ENCODE measurements at places on chromosomes 6 and 20.
A peak's percentile ranks its signal among the peaks of the same experiment; 100 is the strongest.

DNA sequence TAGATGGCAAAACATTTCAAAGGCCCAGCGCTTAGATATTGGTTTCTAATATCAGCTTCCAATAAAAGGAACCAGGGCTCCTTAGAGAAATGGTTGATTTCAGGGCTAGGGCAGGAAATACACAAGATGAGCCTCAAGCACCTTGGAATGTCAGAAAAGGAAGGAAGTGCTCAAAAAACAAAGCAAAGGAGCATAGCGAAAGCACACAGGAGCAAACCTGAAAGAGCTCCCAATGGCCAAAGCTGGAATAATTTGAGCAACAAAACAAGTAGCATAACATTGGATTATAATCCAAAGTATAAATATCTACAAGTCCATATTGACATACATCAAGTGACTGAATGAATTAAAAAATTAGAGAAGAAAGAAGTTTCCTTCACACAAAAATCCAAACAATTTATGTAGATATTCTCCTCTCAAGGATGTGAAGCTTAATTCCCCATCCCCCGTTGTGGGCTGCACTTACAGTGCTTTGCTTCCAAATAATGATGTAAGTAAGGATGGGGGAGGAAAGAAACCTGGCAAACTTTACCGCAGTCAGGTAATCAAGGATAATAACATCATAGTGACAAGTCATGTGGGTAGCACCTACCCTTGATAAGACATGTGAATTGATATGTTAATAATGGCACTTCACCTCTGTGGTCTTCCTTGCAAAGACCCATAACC lies 132.9 kb upstream of the DST start:
- no peak for DNase-seq

DNA sequence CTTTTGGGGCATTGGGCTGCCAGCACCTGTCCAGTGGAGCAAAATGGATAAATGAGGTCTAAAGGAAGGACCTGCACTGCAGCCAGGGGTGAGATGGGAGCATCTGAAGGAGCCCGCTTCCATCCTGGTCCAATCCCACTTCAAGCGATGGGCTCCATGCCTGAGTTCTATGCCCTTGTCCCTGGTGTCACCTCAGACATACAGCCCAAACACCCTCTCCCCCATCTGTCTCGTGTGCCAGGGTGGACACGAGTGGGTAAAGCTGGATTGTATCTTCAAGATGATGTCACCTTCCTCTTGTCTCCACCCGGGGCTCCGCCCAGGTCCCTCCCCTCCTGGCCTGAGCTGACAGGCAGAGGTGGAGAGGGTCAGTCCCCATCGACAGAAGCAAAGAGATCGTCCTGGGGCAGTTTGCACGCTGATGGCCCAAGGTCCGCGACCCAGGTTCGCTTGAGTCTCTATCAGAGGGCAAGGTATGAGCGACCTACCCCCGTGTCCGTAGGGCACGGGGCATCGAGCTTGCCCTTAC lies 544 bp downstream of the SMIM29 start:
- DNase-seq: peak; percentile 34

GRCh38 chr6:43284991-43285781 lies 12.9 kb upstream of the SLC22A7 start:
- DNase-seq: no peak

- no peak for DNase-seq
Observed at GRCh38 chr20:19887556-19888268, 129.4 kb upstream of the NAA20 start.

DNA sequence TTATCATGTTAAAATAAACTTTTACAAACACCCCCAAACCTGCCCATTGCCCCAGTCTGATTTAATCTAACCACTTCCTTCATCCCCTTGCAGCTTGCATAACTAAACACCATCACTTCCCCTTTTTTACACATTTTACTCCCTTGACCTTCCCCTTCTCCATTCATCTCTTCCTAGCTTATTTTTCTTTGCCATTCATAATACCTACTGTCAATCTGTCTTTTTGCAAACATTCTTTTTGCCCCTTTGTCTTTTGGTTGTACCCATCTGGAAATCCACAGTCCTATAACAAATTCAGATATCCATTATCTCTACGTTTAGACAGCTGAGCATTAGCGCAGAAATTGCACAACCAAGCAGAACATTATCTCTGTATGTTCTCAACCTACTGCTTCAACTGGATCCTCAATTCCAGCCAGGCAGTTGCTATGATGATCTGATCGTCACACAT lies 51.2 kb downstream of the C6orf52 start:
- DNase-seq: no peak

GRCh38 chr20:982754-983153 lies 19.4 kb downstream of the RSPO4 start:
- no peak for DNase-seq

- DNase-seq: no peak
Observed at GRCh38 chr6:110461376-110461775, 15.0 kb downstream of the SLC22A16 start.

- no peak for DNase-seq
Observed at GRCh38 chr6:158009114-158009891, 27.6 kb downstream of the SYNJ2 start.

DNA sequence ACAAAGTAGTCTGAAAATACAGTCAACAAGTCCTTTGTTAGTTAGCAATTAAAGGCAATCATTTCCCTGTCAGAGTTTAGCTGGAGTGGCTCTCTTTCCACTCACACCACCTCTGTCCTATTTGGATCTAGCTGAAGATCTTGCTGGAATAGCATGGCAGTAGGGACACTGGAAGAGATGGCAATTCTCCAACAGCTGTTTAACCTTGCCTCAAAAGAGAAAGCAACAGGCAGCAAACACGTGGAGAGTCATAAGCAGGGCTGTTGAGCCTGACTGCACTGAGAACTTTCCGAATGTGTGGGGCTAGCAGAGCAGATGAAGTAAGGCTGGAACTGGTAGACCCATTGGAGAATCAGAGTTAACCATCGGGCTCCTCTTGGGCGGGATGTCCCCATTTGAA lies 38.0 kb upstream of the PRSS35 start:
- no peak for DNase-seq

GRCh38 chr20:10707068-10707467 lies 33.3 kb upstream of the JAG1 start:
- no peak for DNase-seq

DNA sequence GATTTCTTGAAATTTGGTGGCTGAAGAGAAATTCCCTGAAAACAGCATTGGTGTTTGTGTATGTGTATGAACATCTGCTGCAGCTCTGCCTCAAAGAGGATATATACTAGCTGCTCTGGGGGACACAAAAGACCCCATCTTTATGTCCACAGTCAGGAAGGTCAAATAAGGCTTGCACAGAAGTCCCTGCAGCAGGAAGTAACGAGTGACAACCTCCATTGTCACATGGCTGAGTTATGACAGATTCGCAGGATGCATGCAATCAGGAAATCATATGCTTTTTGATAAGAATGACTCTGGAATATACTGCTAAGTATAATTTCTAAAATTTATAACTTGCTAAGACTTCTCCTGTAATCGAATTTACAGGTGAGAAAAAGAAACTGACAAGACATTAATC lies 225.9 kb upstream of the CST7 start:
- no peak for DNase-seq

DNA sequence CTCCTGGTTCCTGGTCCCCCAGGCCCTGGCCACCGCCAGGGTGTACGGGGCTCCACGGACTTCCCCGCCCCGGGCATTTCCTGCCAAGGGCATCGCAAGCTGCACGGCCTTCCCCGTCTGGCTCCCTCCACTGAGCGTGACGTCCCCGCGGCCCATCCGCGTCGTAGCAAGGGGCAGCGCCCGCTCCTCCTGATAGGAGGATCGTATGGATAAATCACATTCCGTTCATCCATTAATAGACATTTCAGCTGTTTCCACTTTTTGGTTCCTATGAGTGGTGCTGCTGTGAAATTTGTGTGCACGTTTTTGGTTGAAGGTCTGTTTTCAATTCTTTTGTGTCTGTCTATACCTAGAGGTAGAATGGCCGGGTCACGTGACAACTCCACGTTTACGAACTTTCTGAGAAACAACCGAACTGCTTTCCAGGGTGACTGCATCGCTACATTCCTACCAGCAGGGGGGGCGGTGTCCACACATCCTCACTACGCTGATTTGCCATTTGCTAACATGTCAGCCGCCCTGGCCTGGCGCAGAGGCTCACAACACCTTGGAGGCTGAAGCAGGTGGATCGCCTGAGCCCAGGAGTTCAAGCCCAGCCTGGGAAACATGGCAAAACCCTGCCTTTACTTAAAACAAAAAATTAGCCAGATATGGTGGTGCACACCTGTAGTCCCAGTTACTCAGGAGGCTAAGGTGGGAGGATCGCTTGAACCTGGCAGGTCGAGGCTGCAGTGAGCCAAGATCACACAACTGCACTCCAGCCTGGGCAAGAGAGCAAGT lies 37.7 kb downstream of the KCNQ2 start:
- peak; percentile 62 for DNase-seq

- DNase-seq: no peak
Observed at GRCh38 chr6:90106449-90106848, 190.2 kb downstream of the BACH2 start.

GRCh38 chr20:40462566-40462965 lies 226.5 kb downstream of the MAFB start:
- DNase-seq: no peak

- DNase-seq: peak; percentile 18
Observed at GRCh38 chr6:163415620-163416556, 1.4 kb downstream of the QKI start.

DNA sequence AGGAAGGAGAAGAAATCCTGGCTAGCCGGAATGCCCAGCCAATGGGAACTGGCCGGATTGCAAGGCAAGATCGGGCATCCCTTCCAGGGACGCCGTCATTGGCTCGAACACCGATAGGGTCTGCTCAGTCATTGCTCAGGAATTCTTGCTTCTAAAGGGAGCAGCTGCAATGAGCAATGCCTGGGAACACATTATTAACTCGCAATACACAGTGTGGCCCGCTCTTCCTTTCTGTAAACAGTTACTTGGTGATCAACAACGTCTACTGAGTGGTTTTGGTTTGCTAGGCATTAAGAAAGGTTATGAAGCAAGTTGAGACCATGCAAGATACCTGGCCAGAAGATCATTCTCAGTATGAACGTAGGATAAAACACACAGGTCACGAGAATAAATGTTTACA lies 165.4 kb upstream of the CITED2 start:
- no peak for DNase-seq

- no peak for DNase-seq
Observed at GRCh38 chr20:25126204-25127029, 44.5 kb upstream of the VSX1 start.

DNA sequence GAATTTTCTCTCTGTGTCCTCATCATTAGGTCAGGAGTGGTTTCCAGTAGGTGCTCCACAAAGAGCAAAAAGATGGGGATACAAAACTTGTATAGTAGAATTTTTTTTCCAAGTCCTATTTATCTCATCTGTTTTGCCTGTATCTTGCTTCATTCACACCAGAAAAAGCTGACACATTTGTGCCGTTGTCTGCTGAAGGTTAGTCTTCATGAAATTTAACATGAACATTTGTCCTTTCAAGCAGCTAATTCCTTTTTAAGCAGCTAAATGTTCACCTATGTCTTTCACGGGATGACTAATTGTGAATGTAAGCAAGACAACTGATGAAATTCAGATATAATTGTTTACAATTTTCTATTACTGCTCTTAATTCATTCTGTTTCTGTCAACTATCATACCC lies 83.8 kb downstream of the ATXN1 start:
- no peak for DNase-seq

DNA sequence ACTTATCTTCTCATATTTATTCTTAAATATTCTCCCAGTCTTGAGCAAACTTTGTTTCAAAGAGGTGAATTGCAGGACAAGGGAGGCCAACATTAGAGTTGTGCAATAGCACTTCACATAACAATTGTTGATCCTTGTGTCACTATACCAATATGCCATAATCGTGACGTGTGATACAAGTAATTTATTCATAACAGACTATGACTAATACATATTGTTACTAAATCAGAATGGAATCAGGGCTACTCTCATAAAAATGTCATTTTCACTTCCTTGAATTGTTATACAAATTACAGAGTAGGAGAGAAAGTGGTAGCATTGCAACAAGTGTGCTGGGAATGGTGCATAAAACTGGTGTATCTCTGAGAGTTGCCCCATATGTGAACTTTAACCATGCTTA lies 37.2 kb upstream of the PLCB1 start:
- DNase-seq: no peak

- no peak for DNase-seq
Observed at GRCh38 chr6:154583546-154584188, 73.2 kb upstream of the CNKSR3 start.

- peak; percentile 14 for DNase-seq
Observed at GRCh38 chr20:35226884-35227681, 593 bp downstream of the MMP24 start.

DNA sequence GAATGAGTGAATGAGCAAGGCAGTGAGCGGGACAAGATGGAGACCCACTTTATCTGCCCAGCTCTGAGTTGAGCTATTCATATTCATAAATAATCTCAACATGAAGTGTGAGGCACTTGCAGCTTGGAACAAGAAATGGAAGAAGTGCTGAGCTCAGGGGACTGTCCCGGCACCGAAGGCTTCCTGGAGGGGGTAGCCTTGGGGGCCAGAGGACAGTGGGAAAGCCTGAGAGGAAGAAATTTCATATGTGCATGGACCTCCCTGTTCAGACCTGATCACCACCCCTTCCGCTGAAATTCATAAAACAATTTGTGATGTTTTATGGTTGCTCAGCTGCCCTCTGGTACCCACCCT lies 103.2 kb downstream of the TOX2 start:
- DNase-seq: no peak

GRCh38 chr6:139708337-139709199 lies 334.1 kb upstream of the CITED2 start:
- no peak for DNase-seq

- DNase-seq: peak; percentile 49
Observed at GRCh38 chr6:111711984-111712752, 106.5 kb upstream of the TRAF3IP2 start.

GRCh38 chr6:134357022-134357487 lies 39.1 kb upstream of the SGK1 start:
- no peak for DNase-seq

- DNase-seq: no peak
Observed at GRCh38 chr6:131960371-131961133, 9.4 kb upstream of the CCN2 start.

DNA sequence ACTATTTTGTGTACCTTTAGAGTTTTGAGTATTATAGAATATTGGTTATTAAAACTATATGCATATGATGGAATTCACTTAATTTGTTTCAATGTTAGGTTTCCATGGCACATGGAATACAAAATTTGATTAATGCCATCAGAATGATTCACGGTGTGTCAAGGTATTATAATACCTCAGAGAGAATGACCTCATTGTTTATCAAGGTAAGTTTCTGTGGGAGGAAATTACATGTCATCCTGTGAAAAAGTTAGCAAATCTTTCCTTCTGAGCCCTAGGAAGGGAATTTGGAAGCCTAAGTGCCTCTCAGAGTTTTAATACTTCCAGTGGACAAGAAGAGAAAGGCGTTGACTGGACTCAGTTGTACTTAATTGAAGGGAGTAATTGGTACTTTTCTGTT lies 40.8 kb downstream of the DNAH8 start:
- no peak for DNase-seq

DNA sequence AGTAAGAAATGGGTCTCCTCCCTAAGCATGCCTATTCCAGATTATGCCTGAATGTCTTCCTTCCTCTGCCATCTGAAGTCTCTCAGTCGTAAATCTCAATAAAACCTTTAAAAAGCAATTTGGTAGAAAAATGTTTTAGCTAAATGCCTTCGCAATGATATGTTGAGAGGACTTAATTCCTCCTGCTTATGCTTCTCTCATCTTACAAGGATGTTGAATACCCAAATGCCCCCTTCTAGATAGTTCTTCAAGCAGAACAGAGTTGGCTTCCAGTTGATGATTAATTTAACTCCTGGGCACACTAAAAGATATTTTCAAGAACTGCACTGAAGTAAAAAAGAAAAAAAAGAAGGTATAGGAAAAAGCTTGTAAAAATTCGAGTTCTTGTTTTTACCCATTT lies 275.0 kb upstream of the SPTLC3 start:
- DNase-seq: no peak

All from T follicular helper cell (primary cell).